A549 treated with AZD2906 at 1 μM for 4 hours (cell line): ENCODE measurements at places on chromosomes 5 and 9. TPM values are rescaled to one million over a fixed set of nuclear protein-coding genes. Genes with fewer than 3 reads are reported as not detected.

Gene NIM1K
- 0.08 to 0.50 TPM (median 0.24 TPM) in 5 replicates for total RNA-seq

Gene PTBP3
- 27.1 to 41.0 TPM (median 31.8 TPM) in 5 replicates for total RNA-seq

Gene PCDHGC4
- total RNA-seq = 0.02 to 0.07 TPM in 2 of 5 replicates, not detected in the others

Gene ELOVL7
- total RNA-seq = 9.2 to 12.6 TPM (median 11.2 TPM) in 5 replicates

Gene CEL
- 0.39 to 0.93 TPM (median 0.71 TPM) in 5 replicates for total RNA-seq

Gene SLC1A3
- 0.03 to 0.21 TPM (median 0.07 TPM) in 5 replicates for total RNA-seq

Gene ABLIM3
- total RNA-seq = 23.6 to 26.4 TPM (median 24.9 TPM) in 5 replicates

Gene DOLPP1
- 17.8 to 20.7 TPM (median 19.3 TPM) in 5 replicates for total RNA-seq

Gene NOXA1
- 0.71 to 1.8 TPM (median 1.6 TPM) in 5 replicates for total RNA-seq

Gene PCDHGA5
- total RNA-seq = 0.13 to 0.17 TPM (median 0.16 TPM) in 5 replicates

Gene GPR151
- not detected in 5 replicates for total RNA-seq

Gene SV2C
- total RNA-seq = not detected in 5 replicates

Gene TMOD1
- total RNA-seq = 1.3 to 2.0 TPM (median 1.6 TPM) in 5 replicates

Gene SMC2
- total RNA-seq = 16.6 to 28.0 TPM (median 20.5 TPM) in 5 replicates

Gene TYRP1
- 0.17 TPM in 1 of 5 replicates, not detected in the others for total RNA-seq

Gene IL7R
- 0.25 to 0.49 TPM (median 0.30 TPM) in 5 replicates for total RNA-seq

Gene TTC23L
- total RNA-seq = 0.11 to 0.45 TPM (median 0.17 TPM) in 4 of 5 replicates, not detected in the other

Gene MARCOL
- total RNA-seq = not detected in 5 replicates

Gene MLANA
- total RNA-seq = not detected in 5 replicates

Gene TAF11L5
- total RNA-seq = not detected in 5 replicates

Gene CDC20B
- 0.03 to 0.10 TPM (median 0.07 TPM) in 5 replicates for total RNA-seq

Gene QSOX2
- 23.2 to 26.8 TPM (median 25.2 TPM) in 5 replicates for total RNA-seq

Gene MARVELD2
- 2.0 to 3.7 TPM (median 2.5 TPM) in 5 replicates for total RNA-seq

Gene EFNA5
- total RNA-seq = 16.3 to 23.2 TPM (median 18.9 TPM) in 5 replicates

Gene CEP72
- total RNA-seq = 8.0 to 10.7 TPM (median 10.3 TPM) in 5 replicates

Gene SERF1A
- total RNA-seq = 0.63 to 1.8 TPM (median 0.89 TPM) in 5 replicates

Gene ABCA1
- total RNA-seq = 3.4 to 5.1 TPM (median 3.6 TPM) in 5 replicates

Gene IGFBPL1
- 2.1 to 2.9 TPM (median 2.4 TPM) in 5 replicates for total RNA-seq

Gene LCN15
- total RNA-seq = 0.05 to 0.09 TPM (median 0.09 TPM) in 3 of 5 replicates, not detected in the others

Gene FREM1
- total RNA-seq = not detected in 5 replicates

Gene PTGES
- 151 to 187 TPM (median 161 TPM) in 5 replicates for total RNA-seq

Gene PCDHB16
- 0.02 to 0.13 TPM (median 0.06 TPM) in 5 replicates for total RNA-seq

Gene MYMK
- total RNA-seq = not detected in 5 replicates
